ENCODE measurements at places on chromosomes 12 and 14.

- no peak for DNase-seq
Measured at GRCh38 chr14:52922059-52922458, 28.8 kb downstream of the FERMT2 start.

- no peak for DNase-seq
Measured at GRCh38 chr14:103770500-103770899, 54.9 kb downstream of the ZFYVE21 start.

DNA sequence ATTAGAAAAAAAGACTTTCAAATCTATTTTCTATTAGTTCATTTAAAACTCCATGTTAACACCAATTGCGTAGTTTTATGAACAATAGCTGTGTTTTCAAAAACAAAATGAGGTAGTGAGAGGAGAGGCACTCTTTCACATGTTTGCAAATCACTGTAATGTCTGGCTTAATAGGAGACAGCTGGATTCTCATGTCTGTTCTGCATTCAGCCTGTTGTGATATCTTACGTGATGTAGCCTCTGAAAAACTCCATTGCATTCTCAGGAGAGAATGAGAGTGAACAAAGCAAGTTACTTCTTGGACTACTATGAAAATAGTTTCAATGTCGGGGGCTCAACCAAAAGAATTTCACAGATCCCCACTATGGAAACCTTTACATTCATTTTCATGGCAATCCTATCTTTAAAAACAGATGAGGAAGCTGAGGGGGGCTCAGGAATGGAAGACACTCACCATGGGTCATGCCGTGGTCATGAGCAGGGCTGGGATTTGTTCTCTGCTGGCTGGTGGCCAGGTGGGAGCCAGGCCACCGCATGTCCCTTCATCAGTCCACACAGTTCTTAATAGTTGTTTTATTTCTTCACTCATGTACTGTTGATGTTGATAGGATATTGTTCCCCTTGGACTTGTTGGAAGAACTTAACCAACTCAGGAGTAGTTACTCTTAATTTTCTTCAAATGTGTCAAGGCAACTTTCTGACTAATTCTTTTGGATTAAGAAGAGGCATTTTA is 346.2 kb upstream of the FAR2 start:
- no peak for DNase-seq

DNA sequence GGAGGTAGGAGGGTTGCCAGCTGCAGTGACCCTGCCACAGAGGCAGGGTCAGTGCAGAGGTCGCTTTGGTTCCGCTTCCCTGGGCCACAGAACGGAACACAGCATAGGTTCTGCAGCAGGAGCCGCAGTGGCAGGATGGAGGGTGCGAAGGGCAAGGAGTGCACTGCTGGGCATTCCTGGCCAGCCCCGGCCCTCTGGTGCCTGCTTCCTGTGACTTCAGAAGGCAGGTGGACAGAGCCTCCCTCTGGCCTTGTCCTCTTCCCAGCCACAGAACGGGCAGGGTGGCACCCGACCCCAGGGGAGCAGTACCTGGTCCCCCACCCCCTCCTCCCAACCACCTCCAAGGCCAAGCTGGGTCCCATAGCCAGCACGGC is 37.7 kb downstream of the SLC8B1 start:
- no peak for DNase-seq

- DNase-seq: no peak
Measured at GRCh38 chr12:52054231-52054832, 3.1 kb downstream of the NR4A1 start.

GRCh38 chr14:98897605-98898309 is 374.2 kb downstream of the BCL11B start:
- DNase-seq: no peak

DNA sequence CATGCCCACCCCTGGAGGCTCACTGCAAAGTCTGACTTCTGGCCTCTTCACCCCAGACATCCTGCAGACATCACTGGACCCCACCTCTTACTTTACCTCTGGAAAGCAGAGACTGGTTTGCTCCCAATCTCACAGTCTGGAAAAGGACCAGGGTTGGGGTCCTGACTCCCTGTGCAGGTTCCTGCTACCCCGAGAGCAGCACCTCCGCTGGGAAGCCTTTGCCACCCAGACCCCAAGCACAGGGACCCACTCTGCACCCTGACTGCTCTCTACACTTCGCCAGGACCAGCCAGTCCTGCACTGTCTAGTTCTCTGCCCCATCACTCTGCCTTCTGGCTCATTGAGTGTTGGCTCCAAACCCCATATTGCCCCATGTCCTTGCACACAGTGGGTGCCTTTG is 16.0 kb downstream of the FOXN4 start:
- peak; percentile 62 for DNase-seq
